Nucleus accumbens (tissue), 56 donors: ENCODE measurements at places on chromosomes 6 and 20.
A peak's percentile ranks its signal among the peaks of the same experiment; 100 is the strongest.

GRCh38 chr6:70298068-70298467, 4.8 kb downstream of the COL9A1 start:
- no peak for DNase-seq

DNA sequence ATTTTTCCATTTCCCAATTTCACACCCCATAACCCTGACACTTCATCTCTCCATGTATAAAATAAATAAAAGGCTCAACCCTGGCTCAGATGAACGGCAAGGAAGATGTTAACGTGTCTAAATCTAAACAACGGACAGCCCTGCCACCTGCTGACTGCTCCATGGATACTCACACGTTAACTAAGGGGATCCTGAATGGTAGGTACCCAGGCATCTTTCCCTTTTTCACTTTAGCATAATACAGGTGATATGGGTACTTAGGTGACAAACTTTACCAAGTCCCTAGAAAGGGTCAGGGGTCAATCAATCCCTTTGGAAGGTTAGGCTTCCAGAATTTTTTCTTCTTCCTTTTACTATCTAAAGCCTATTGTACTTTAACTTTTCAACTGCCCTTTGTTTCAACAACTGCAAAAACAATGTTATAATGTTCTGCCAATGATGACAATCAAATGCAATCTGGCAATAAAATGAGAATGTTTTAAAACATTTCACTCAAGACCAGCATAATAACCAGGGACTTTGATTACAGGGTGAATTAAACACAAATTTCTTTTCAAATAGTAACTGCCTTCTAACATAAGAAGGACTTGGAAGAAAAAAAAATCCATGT, 52.4 kb upstream of the IPCEF1 start:
- DNase-seq, result no peak

DNA sequence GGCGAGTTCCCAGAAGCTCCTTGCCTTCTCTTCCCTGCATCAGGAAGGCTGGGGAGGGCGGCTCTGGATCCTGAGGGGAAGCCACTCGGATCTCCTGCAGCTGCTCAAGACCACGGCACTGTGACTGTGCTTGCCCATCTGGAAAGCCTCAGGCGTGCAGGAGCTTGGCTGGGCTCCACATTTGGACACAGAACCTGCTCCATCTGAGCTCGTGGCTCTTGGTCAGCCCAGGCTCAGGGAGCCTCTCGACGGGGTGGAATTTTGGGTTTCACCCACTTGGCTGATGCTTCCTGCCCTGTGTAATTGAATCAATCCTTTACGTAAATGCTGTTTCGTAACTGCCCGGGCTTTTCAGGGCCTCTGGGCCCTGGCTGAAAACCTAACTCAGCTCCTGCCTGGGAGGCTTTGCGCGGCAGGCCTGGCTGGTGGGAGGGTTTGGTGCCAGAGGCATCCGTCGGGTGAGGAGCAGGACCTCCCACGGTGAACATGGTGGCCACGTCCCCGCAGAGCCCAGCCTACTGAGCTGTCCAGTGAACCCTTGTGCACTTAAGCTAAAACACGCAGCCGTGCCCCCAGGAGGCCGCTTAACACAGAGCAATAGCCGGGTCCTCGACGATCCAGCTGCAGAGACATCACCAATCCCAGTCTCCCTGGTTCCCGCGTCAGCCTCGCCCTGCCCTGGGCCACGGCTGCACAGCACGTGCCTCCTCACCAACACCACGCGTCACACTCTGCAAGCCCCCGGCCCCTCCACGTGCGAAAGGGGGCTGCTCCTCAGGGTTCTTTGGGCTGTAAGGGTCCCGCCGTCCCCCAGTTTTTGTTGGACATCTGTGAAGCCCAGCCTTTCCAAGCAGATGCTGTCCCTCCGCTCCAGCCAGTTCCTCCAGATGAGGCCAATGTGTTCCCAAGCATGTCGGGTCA, 241.0 kb downstream of the DLL1 start:
- no peak for DNase-seq

- DNase-seq, result peak; percentile 44
Measured at GRCh38 chr20:38245753-38246152, 14.8 kb downstream of the KIAA1755 start.

- no peak for DNase-seq
Measured at GRCh38 chr6:170198298-170198697, 92.6 kb downstream of the DLL1 start.

GRCh38 chr6:67643281-67643680, 991.8 kb upstream of the ADGRB3 start:
- DNase-seq, result no peak

DNA sequence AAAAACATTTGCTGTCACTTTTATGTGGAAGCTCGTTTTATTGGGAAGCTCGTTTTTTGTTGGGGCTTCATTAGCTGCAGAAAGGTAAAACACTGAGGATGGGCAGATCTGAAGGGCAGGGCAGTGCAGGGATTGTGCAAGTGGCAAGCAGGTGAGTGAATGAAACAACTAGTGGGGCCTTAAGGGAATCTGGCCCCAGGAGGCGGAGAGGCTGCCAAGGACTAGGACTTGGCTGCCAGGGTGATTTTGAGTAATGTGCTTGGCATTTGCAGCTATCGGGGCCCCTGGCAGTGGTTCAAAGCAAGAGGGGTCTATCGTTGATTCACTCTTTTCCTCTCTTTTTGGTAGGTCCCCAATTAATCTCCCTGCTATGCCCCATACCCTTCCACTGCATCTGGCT, 11.5 kb downstream of the IL22RA2 start:
- no peak for DNase-seq

DNA sequence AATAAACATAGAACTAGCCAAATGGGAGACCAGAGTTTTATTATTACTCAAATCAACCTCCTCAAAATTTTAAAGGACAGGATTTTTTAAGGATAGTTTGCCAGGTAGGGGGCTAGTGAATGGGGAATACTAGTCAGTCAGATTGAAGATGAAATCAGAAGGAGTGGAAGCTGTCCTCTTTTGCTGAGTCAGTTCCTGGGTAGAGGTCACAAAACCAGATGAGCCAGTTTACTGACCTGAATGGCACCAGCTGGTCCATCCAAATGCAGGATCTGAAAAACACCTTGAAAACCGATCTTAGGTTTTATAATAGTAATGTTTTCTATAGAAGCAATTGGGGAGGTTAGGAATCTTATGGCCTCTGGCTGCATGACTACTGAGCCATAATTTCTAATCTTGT, 558.2 kb downstream of the PKHD1 start:
- DNase-seq, result no peak

- DNase-seq, result no peak
Measured at GRCh38 chr20:62921119-62921687, 5.1 kb downstream of the DIDO1 start.

GRCh38 chr20:58634521-58635278, 16.4 kb upstream of the STX16 start:
- DNase-seq, result no peak
